ENCODE measurements at places on chromosomes 5 and 9.

GRCh38 chr9:90137801-90138200, 504.8 kb downstream of the DIRAS2 start:
- DNase-seq = no peak

- no peak for DNase-seq
Observed at GRCh38 chr5:158463188-158463587, 604.2 kb upstream of the CLINT1 start.

DNA sequence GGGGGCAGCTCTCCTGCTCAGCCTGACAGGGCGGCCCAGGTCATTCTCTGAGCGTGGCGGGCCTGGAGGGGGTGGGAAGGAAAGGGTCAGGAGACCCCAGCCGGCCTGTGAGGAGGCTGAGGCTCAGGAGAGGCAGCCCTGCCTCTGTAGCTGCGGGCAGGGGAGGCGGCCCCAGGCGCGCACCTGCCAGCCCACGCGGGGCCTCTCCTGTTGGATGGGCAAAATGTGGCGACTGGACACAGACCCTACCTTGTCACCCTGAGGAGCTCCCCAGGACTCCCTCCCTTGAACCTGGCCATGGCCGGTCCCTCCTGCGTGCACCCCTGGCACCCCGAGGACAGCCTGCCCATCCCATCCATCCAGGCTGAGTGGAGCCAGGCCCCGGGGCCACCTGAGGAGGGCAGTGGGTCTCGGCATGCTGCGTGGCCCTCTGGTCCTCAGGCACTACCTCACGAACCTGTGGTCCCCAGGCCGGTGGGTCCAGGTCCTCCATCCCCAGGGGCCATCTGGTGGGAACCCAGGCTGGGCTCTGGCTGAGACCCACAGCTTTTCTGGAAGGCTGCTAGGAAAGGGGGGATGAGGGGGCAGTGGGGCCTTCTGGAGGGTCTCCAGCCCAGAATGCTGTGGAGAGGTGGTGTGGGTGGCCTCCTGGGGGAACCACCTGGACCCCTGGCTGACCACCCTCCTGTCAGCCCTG, 15.1 kb upstream of the NRARP start:
- DNase-seq = no peak

- no peak for DNase-seq
Observed at GRCh38 chr9:136996361-136997292, at the start of gene CLIC3. Gene CLIC3, minus strand, starts transcription at chr9:136996568. Its CDS starts 25 bp downstream, at chr9:136996543.

DNA sequence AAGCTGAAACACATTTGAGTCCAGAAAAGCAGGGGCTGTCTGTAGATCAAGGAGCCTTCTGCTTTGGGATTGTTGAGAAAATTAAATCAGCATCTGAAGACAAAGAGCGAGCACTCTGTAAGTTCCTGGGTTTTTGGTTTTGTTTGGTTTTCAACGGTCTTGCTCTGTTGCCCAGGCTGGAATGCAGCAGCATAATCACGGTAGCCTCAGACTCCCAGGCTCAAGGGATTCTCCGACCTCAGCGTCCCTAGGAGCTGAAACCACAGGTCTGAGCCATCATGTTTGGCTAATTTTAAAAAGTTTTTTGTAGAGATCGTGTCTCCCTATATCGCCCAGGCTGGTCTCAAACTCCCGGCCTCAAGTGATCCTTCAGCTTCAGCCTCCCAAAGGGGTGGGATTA, 266.5 kb upstream of the ADAMTS16 start:
- DNase-seq = no peak

DNA sequence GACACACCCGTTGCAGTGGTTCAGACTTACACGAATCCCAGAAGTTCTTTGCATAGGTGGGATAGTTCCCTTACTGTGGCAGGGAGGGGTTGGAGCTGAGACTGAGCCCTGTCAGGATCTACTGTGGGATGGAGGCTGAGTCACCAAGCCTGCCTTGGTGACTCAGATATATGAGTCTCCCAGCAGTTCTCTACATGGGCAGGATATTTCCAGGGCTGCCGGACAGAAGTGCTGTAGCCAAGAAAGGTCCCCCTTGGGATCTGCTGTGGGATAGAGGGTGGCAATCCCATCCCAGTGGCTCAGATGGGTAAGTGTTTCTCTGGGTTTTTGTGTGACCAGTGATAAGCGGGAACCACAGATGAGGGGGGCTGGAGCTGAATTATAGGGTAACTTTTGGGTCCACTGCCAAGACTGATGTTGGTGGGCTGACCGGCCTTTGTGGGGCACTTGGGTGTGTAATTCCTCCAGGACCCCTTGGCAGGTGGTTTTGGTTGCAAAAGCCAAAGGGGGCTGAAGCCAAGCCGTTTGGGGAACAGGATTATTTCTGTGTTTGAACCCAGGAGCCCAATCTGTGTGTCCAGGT, 18.7 kb downstream of the XRCC4 start:
- DNase-seq = peak; percentile 5

GRCh38 chr5:179198825-179199224, 138.7 kb downstream of the ZNF354C start:
- no peak for DNase-seq

DNA sequence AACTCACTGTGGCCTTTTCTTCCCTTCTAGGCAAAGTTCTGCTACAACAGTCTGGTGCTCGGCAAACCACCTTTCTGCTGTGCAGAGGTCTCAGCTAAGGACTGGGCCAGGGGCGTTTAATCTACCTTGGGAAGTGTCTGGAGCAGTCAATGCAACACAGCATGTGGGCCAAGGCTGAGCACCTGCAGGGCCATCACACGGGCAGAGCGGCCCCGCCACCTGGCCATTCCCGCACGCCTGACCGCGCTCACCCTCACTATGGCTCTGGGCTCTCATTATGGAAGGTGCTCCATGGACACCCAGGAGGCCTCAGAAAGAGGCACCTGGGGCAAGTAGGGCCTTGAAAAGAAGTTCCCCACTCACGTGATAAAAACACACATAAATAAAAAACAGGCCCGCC, 65.7 kb upstream of the TBC1D9B start:
- DNase-seq = no peak

DNA sequence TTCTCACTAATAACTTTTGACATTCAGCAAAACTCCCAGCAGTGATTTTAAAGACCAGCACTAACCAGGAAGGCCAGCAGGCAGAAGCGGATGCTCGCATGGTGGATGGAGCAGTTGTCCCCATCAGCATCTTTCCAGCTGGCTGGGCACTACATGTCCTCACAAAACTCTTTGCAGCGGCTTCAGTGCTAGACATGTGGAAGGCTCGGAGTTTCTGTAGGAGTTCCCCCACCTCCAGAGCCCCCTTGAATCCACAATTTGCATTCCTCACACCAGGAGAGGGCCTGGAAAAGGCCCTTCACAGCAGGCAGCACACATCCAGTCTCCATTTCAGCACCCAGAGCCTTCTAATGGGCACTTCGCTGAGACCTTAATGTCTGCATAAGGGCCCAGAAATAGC, 85.6 kb downstream of the APTX start:
- no peak for DNase-seq

GRCh38 chr5:14286574-14287421, 143.7 kb downstream of the TRIO start:
- DNase-seq = peak; percentile 64

DNA sequence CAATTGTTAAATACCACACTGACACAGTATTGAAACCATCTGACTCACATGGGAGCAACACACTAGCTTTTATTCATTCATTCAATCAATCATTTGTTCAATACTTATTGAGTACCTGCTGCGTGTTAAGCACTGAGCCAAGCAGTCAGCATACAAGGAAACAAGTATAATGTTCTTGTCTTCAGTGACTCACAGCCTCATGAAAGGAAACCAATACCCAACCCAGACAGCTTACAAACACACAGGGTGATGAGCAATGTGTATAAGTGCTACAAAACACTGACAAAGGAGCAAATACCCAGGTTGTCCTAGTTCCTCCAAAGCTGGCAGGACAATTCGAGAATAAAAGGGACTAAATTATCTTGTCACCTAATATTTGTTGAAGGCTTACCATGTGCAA, 67.6 kb upstream of the RASEF start:
- no peak for DNase-seq

- no peak for DNase-seq
Observed at GRCh38 chr9:69452110-69452782, 127.2 kb downstream of the ENTREP1 start.

GRCh38 chr9:137619240-137620047, 639 bp downstream of the EHMT1 start:
- DNase-seq = no peak

DNA sequence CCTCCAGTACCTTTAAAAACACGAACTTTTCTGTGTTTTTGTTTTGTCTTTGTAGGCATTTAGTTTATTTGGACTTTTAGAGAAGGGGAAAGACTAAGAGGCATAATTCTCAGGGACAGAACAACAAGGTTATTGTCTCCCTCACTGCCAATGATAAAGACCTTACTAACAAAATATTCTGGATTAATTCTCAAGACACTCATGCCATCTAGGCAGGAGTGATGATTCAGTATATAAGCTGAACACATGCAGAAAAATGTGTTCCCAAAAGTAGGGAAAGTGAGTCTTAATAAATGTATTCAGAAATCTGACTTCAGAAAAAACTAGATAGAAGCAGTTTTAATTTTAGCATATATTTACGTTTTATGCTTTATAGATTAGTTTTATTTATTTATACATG, 17.4 kb upstream of the ASPN start:
- no peak for DNase-seq

GRCh38 chr9:703392-703791, 138.1 kb upstream of the DMRT1 start:
- DNase-seq = no peak

DNA sequence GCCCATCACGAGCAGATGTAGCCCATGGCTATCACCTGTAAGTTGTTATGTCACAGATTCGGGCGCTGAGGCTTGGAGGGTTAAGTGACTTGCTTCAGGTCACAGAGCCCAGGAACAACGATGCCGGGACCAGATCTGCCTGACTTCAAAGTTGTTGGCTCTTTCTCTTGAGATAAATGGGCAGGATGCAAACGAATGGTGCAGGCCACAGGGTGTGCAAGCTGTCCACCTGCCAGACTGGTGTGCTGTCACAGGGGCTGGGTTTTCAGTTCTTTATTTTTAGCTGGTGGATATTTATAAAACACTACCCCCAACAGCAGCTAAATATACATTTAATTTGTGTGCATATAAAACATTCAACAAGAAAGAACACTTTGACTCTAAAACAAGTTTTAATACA, 17.7 kb upstream of the PHYKPL start:
- no peak for DNase-seq

- no peak for DNase-seq
Observed at GRCh38 chr5:139575751-139576150, 14.6 kb downstream of the UBE2D2 start.

DNA sequence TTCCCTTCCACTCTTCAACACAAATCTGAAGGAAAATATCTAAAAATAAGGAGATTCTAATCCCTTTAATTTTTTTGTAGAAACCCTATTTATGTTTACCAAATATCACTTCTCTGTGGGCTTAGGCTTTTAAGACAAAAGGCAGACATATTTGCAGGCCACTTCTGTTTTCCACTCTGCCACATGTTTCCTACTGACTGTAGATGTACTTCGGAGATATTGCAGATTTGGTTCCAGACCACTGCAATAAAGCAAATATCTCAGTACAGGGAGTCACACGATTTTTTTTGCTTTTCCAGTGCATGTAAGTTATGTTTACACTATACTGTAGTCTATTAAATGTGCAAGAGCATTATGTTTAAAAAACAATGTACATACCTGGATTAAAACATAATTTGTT, 219.0 kb downstream of the SREK1 start:
- no peak for DNase-seq

GRCh38 chr5:173334808-173335207, 6.6 kb upstream of the STC2 start:
- DNase-seq = no peak

GRCh38 chr5:90424245-90424644, 14.7 kb upstream of the CETN3 start:
- no peak for DNase-seq

GRCh38 chr9:125663127-125663526, 43.9 kb downstream of the MAPKAP1 start:
- no peak for DNase-seq

DNA sequence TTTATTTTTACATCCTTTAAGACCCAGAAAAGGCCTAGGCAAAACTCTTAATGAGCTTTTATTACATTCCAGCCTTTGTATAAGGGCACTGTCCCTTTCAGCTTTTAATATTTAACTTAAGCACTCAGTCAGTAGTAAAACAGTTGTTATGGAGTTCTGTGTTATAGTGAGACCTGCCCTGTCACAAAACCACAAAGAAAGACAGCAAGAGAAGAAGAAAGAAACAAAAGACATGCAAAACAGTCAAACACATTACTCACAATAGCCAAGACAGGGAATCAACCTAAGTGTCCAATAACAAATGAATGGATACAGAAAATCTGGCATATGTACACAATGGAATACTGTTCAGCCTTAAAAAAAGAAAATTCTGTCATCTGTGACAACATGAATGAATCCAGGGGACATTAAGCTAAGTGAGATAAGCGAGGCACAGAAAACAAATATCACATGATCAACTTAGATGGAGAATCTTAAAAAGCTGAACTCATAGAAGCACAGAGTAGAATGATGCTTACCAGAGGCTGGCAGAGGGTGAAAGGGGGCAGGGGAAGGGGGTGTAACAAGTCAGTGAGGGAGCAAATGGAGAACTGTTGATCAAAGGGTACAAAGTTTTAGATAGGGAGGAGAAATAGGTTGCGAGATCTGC, 63.8 kb upstream of the CCNG1 start:
- DNase-seq = no peak

- no peak for DNase-seq
Observed at GRCh38 chr5:68303038-68303738, 87.6 kb downstream of the PIK3R1 start.

- no peak for DNase-seq
Observed at GRCh38 chr9:99567436-99567835, 254.2 kb upstream of the NR4A3 start.

GRCh38 chr9:86604741-86605140, 250.5 kb upstream of the TUT7 start:
- DNase-seq = no peak

DNA sequence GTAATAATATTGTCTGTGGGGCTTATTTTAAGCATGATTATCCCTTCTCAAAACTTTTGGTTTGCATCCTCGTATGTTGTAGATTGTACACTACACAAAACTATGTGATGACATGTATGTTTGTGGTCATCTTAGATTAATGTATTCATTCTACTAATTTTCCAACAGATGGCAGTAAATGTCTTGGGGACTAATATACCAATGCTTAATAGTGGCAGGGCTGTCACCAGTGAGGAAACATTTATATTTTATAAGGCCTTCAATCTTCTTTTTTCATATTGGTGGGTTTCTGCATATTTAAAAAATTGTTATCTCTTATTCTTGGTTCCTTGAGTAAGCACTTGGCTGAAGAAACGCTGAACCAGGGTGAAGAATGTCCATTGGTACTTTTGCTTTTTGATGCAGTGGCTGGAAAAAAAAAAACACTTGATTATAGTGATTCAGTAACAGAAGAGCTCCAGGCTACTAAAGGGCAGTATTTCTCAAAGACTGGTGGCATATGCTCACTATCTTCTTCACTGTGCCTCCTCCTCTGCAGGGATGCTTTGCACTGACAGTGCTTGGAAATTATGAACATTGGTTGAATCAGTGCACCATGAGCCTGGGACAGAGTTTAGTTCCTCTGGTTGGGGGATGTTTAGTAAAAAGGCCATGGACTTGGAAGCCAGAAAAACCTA, 530.3 kb downstream of the RASEF start:
- DNase-seq = peak; percentile 13

GRCh38 chr9:135347461-135347860, 132.1 kb upstream of the PPP1R26 start:
- DNase-seq = no peak

- no peak for DNase-seq
Observed at GRCh38 chr5:109826426-109826825, 136.7 kb downstream of the MAN2A1 start.
